Endothelial cell (in vitro differentiated cells): ENCODE measurements at places on chromosomes 5 and 9. TPM values are rescaled to one million over a fixed set of nuclear protein-coding genes. Genes with fewer than 3 reads are reported as not detected.

FOXD4L5 gene
- 0.10 TPM for total RNA-seq

GPR151 gene
- total RNA-seq = not detected

FBXO10 gene
- 24.2 TPM for total RNA-seq

PKN3 gene
- total RNA-seq = 14.7 TPM

PCAT7 gene
- 1.3 TPM for total RNA-seq

RLN1 gene
- total RNA-seq = not detected

LRRTM2 gene
- total RNA-seq = not detected

SOX30 gene
- total RNA-seq = 0.15 TPM

DNA sequence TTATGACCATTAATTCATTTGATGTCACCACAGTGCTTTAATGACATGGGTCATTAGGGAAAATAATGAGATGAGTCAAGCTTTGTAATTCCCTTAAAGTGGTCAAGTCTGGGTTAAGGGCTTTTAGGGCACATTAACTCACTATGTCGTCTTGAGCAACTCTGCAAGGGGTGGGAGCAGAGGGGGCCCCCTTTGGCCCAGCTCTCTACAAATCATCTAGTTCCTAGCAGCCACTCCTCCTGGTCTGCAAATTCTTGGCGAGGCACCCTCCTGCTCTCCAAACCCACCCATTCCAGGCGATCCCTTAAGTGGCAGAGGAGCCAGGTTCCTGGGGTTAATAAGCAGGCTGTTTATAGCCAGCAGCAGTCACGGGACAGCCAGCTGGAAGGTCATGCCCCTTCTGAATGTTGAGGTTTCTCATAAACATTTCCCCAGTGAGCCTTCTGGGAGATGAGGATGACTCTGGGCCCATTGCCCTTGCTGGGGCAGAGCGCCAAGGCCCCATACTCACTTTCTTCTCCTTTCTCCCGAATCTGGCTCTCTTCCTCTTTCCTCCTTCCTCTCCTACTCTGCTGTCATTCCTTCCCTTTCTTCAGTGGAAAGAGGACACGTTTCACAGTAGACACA is 14.3 kb upstream of the GPX3 start:
- no peak for DNase-seq
- H3K27me3 ChIP-seq = peaks cover 1% of the 10 kb centered on the region
- H3K4me3 ChIP-seq = no peak overlapping the region
- no peaks in the 10 kb centered on the region for H3K4me1 ChIP-seq
- H3K27ac ChIP-seq = no peak overlapping the region

DNA sequence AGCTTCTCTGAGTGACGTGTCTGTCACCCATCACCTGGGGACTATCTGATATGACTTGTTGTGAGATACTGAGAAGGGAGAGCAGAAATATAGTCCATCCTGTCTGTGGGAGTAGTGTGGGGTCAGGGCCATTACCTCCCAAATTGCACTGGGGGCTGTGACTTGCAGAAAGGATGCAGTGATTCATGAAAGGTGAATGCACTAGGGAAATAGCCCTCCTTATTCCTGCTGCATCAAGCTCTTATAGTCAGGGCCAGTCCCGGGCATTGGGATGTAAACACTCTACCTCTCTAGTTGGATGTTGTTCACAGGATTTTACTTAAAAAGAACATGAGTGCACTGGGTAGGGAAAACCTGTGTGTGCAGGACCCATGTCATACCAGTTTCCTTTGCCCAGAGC is 124.8 kb downstream of the STK32A start:
- H3K27me3 ChIP-seq = no peaks in the 10 kb centered on the region
- H3K4me1 ChIP-seq = peaks cover 3% of the 10 kb centered on the region
- no peak overlapping the region for H3K27ac ChIP-seq
- no peak overlapping the region for H3K4me3 ChIP-seq
- H3K36me3 ChIP-seq = no peaks in the 10 kb centered on the region
- DNase-seq = no peak

GRCh38 chr5:177601126-177601525 is 1.2 kb downstream of the B4GALT7 start:
- H3K4me1 ChIP-seq = peaks cover 11% of the 10 kb centered on the region
- peaks cover 7% of the 10 kb centered on the region for H3K27me3 ChIP-seq
- no peak for DNase-seq

DNA sequence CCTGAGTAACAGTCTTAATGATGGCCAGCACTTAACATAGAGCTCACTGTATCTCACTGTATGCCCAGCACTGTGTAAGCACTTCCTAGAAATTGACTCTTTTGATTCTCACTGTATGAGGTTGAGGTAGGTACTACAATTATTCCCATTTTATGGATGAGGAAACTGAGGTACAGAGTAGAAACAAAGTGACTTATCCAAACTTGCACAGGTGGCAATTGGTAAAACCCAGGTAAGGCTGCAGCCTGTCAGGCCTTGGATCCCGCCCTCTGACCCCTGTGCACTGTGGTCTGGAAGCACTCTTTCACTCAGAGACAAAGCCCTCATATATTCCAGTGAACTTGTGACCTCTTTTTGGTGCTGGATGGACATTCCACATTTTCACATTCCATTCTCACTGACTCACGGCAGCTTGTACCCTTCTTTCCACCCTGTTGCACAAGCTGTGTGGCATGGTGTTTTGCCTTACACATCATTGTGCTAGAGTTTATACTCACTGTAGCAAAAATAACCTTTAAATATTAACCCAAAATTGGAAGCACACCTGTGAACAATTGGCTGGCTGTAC is 21.7 kb downstream of the ANKRD55 start:
- no peak overlapping the region for H3K27ac ChIP-seq
- peaks cover 7% of the 10 kb centered on the region for H3K36me3 ChIP-seq
- no peak overlapping the region for H3K4me3 ChIP-seq

DNA sequence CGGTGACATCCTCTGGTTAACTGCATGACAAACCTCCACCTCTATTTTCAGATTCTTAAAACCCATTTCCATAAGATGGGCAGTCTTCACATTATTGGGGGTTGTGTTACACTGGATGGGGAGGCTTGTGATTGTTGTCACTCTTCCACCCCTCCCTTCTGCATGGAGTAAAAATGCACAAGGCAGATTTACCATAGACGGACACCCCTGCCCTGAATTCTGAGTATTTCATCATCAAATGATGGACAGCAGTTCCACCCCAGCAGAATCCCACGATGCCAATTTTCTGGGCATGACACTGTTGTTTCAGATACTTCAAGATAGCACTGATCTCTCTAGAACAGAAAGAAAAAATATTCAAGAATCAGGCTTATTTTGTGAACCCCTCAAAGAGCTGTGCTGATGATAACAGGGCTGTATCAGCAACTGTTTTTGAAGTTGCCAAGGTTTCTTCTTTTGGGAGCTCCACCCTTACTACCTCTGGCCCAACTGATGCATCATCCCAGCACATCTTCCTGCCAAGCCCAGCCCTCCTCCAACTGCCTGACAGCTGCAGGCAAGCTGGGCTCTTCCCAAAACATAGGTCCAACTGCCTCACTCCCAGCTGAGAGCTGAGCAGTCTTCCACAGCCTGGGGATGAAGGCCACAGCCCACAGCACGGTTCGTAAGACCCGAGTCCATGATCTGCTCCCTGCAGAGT is 21.4 kb downstream of the CMBL start:
- no peak overlapping the region for H3K4me3 ChIP-seq
- H3K4me1 ChIP-seq = peaks cover 9% of the 10 kb centered on the region
- no peak for DNase-seq
- H3K27ac ChIP-seq = no peak overlapping the region
- peaks cover 2% of the 10 kb centered on the region for H3K27me3 ChIP-seq

DNA sequence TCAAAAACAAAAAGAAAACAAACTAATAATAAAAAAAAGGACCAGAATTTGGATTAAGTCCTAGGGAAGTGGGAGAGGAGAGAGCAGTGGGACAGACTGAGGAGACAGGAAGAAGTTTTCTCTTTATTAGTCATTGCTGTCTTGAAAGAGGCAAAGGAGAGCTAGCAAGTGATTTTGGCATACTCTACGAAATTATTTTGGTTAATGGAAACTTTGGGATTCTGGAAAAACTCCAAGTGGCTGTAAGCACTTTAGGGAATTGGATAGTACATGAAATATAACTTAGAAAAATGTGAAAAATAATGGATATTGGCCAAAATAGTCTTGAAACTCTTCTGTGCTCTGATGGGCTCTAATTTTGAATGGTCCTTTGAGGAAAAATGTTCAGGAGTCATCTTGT is 1641.8 kb upstream of the WWC1 start:
- H3K27me3 ChIP-seq = no peaks in the 10 kb centered on the region
- H3K4me1 ChIP-seq = peaks cover under 1% of the 10 kb centered on the region
- H3K27ac ChIP-seq = no peak overlapping the region
- no peak overlapping the region for H3K4me3 ChIP-seq
